ENCODE measurements at places on chromosomes 6 and 20. TPM values are rescaled to one million over a fixed set of nuclear protein-coding genes. Genes with fewer than 3 reads are reported as not detected.

HTR1E gene
- polyA plus RNA-seq, result 0.55 TPM

DNA sequence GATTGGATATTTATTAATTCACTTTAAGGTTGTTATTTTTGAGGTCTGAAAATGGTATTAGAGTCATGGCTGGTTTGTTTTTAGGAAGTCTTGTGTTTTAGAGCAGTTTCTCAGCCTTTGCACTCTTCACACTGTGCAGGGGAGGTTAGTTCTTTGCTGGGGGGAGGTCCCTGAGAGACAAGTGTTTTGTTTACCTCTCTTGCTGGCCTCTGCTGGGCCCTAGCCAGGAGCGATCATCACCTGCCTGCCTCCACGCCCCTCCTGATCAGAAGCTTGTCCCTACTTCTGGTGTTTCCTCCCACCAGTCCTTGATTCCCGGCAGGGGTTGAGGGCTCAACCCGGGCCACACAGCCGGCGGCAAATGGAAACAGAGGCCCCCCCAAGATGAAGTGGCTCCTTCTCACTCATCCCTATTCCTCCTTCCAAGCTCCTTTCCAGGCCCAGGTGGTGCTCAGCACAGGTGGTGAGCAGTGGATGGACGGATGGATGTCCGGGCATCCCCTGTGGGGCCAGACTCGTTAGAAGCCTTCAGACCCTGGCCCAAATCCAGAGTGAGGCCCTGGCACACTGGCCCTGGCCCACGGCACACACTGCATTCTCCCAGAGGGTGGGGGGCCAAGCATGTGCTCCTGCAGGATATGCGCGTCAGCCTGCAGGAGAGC lies 51.3 kb downstream of the GRM4 start:
- DNase-seq, result no peak

DNA sequence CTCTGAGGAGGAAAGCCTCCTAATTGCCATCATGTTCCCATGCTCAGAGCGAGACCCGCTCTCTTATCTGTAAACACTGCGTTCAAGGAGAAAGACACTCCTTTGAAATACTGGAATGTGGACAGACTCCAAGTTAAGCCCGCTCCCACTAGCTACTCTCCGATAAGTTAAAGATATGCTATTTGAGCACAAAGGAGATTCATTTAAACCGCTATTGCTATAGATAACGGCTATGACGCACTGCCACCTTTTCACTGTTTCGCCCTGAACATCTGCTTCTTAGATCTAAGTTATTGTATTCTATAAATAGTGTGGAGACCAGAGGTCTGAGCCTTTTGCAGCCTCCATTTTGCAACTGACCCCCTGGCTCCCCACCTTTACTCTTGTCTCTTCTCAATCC lies 82.3 kb downstream of the GPX5 start:
- no peak for DNase-seq

DNA sequence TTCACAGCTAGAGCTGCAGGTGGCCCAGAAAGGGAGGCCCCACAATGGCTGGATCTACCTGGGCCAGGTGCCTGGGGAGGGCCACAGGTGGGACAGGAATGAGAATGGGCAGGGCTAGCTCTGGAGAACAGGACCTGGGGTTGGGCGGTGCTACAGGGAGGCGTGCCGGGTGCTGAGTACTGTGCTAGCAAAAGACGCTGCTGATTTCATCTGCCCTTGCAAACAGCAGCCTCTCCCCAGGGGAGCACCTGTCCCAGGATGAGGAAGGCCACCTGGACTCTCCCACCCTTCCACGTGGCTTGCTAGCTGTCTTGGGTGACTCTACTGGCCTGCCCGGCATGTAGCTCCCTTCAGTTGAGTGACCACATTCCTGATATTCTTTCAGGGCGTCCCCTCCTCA lies 6.6 kb upstream of the YTHDF1 start:
- DNase-seq, result no peak

GRCh38 chr20:39812116-39812515 lies 850.0 kb downstream of the DHX35 start:
- DNase-seq, result no peak

ENPP3 gene
- 13.0 TPM for polyA plus RNA-seq

DNA sequence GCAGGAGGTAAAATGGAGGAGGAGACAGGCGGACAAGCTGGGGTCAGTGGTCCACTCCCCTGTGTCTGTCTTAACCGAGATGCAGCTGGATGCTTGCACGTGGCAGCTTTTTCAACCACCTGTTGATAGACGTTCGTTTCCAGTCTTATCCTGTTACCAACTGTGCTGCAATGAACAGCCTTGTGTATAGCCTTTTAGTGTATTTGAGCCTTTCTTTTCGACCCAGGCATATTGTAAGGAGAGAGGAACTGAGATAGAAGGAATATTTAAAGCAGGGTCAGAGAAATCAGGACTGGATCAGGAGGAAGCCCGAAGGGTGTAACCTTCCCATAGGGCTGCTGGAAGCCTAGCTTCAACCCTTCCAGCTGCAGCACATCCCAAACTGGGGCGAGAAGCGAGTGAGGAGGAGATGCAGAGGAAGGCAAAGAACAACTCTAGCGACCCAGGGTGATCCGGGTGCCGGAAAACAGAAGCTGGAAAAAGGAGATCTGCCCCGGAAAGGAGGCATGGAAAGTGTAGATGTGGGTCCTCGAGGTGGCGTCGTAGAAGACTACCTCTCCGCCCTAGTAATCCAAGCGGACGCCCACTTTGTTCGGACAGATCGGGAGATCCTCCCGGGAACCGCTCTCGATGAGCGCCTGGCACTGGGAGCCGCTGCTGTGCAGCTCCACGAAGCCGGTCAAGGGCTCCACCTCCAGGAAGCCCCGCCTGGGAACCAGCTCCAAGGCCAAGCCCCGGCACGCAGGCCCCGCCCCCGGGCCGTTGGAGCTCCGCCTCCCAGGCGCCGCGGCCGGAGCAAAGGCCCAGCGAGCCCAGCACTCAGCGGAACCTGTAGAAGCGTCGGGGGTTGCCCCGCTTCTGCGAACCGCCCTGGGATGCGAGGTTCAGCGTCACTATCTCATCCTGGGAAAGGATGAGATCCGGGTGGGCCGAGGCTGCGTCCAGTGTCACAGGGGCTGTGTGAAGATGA lies 11.2 kb downstream of the TRIM31 start:
- DNase-seq, result peak; percentile 82

GRCh38 chr20:40882152-40882551 lies 146.5 kb upstream of the TOP1 start:
- DNase-seq, result no peak

GRCh38 chr20:50520222-50520880 lies 10.2 kb downstream of the PTPN1 start:
- no peak for DNase-seq

PRKN gene
- polyA plus RNA-seq, result 7.7 TPM

DNA sequence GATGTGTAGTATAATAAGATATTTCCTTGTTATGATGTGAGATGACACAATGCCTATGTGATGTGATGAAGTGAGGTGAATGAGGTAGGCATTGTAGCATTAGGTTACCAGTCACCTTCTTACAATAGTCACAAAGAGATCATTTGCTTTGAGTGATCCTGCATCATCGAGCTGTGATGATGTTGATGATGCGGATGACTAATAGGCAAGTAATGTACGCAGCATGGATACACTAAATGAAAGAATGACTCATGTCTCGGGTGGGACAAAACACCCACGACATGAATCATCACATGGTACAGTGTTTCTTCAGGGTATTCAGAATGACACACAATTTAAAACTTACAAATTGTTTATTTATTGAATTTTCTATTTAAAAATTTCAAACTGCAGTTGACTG lies 806.3 kb upstream of the GJE1 start:
- no peak for DNase-seq

All from left kidney (tissue), 8 donors.